ENCODE measurements at places on chromosomes 4 and X.

GRCh38 chrX:9339603-9340491, 125.0 kb upstream of the TBL1X start:
- DNase-seq: no peak

GRCh38 chr4:153497091-153497531, 31.0 kb downstream of the TMEM131L start:
- DNase-seq: no peak

GRCh38 chrX:11952176-11952720, 186.0 kb upstream of the FRMPD4 start:
- DNase-seq: no peak

GRCh38 chrX:130716346-130716745, 186.7 kb downstream of the ENOX2 start:
- DNase-seq: no peak

DNA sequence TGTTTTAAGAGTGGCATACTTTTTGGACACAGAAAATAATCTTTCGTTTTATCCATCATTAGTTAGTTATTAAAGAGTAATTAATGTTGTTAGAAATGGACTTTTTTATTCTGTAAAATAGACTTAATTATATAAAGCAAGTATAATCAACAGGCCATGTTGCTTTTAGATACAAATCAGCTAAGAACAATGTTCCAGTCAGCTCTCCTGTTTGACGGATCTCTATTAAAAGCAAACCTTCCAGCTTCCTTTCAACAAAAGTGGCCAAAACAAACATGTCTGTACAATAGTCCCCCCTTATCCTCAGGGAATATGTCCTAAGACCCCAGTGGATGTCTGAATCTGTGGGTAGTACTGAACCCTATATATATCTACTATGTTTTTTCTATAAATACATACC, 4.9 kb upstream of the SLC10A4 start:
- DNase-seq: no peak

GRCh38 chr4:128471576-128471975, 184.0 kb upstream of the PGRMC2 start:
- DNase-seq: no peak

DNA sequence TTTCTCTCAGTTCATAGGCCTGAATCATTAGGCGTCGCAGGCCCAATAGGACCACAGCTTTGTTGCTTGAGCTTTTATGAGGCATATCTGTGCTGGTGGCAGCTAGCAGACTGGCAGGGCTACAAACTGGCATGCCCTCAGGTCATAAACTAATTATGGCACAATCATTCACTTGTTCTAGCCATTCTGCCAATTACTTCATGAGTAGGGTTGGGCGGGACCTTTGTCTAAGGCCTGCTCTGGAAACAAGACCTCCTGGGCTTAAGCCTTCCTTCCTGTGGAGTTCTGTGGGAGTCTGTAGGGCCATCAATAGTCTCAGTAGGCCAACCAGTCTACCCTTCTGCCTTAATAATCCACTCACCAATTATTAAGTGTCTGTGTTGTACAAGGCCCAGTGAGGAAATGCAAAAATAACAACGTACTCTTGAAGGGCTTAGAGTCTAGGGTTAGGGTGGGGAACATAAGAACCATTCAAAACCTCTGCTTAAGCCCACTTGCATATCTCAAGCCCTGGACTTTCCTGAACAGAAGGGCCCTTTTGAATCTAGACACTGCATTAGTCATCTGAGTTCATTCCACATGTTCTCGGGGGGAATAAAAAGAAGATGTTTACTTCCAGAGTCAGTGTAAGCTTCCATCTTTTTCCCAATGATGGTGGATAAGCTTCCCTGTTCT, 44.5 kb downstream of the SHROOM4 start:
- DNase-seq: no peak

GRCh38 chr4:98493296-98493695, 165.1 kb downstream of the TSPAN5 start:
- DNase-seq: no peak
